CD8-positive, alpha-beta T cell (primary cell): ENCODE measurements at places on chromosomes 7 and 10.
A peak's percentile ranks its signal among the peaks of the same experiment; 100 is the strongest.

- peak; percentile 20 for DNase-seq
Measured at GRCh38 chr7:93015779-93016481, 101.8 kb downstream of the SAMD9 start.

- DNase-seq = no peak
Measured at GRCh38 chr7:24401628-24402593, 117.9 kb downstream of the NPY start.

- DNase-seq = no peak
Measured at GRCh38 chr10:12897278-12897677, 104.2 kb downstream of the CCDC3 start.

DNA sequence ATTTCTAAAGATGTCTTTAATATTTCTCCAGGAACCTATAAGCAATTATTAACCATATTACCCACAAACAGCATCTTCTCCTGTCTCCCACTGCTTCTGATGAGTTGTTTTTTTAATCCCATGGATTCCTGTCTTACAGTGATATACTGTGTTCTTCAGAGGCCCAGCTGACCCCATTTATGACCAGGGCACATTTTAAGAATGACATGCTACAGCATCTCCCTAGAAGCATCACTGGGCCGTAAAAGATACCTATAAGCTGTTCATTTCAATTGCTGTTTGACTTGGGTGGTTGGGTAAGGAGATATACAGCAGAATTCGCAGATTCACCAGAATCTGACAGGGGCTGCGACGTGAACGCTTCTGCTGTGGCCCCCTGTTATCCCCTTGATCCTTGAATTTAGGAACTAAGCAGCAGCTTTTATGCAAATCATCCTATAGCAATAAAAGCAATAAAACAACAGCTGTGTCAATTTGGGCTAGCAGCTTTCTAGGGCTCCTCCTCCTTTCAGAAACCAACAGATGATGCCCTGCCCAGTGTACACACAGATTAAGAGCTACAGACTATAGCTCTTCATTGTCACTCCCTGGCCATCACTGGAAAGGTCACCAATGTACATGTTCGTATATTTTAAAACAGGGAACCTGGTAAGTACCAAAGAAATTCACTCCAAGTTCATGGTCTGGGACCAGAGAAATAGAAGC lies 86.8 kb downstream of the CPEB3 start:
- no peak for DNase-seq

DNA sequence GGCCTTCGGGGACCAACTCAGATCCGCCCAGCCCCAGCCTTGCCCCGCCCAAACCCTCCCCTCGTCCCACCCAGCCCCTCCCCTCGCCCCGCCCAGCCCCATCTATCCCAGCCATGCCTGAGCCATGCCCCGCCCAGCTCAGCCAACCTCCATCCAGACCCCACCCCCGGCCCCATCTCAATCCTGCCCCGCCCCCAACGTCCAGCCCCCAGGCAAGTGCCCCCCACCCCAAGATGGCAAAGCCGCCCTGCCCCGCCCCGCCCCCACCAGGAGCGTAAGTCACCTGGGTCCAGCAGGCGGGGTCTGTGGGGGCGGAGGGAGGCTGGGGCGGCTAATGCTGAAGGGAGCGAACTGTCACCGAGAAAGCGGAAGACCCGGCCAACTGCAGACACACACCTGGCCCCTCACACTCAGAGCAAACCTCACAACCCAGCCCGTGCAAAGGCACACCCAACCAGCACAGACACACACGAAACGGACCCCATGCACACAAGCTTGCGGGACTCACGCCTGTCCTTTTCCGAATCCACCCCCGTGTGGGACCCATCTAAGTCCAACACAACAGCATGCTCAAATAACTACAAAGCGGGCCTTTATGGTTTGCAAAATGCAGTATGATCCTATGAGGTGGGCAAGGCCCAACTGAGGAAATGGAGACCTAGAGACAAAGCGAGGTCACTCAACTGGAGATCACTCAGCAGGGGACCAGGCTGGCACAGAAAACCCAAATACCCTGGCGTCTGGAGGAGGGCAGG lies 11.5 kb upstream of the OGA start:
- DNase-seq = peak; percentile 81
